ENCODE measurements at places on chromosomes 2 and 18. TPM values are rescaled to one million over a fixed set of nuclear protein-coding genes. Genes with fewer than 3 reads are reported as not detected.

SERPINB11 gene
- total RNA-seq, result not detected

IGFBP5 gene
- total RNA-seq, result 569 TPM

DNA sequence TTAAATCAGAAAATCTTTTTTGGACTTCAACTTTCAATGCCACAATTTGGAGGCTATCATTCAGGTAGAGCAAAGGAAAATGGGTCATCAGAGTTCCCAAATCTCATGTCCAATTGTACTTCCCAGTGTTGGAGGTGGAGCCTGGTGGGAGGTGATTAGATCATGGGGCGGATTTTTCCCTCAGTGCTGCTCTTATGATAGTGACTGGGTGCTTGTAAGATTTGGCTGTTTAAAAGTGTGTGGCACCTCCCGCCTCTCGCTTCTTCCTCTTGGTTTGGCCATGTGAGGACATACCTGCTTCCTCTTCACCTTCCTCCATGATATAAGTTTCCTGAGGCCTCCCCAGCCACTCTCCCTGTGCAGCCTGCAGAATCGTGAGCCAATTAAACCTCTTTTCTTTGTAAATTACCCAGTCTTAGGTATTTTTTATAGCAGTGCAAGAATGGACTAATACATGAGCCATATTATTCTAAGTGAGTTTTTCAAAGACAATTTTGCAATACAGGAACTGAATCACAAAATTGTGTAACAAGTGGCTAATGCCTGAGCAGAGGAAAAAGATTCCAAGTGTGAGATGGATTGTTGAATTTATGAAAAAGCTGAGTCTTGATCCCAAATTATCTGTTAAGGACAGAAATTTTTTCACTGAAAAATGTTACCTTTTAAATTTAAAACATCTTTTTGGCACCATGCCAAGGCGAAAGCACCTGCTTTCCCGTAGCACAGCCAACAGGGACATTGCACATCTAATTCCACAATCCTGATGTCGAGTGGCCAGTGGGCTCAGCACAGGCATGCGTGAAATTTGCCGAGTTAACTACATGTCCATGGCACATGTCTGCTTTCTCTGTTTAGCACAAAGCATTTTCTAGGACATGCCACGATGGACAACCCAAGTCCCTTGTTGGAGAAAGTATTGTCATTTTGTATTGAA, 150.9 kb downstream of the COL6A3 start:
- H3K4me1 ChIP-seq, result no peaks in the 10 kb centered on the region
- H3K27me3 ChIP-seq, result no peaks in the 10 kb centered on the region
- DNase-seq, result no peak
- peak overlapping the region; percentile 16 for H3K27ac ChIP-seq

- no peaks in the 10 kb centered on the region for H3K4me1 ChIP-seq
- no peaks in the 10 kb centered on the region for H3K27me3 ChIP-seq
- no peak overlapping the region for H3K4me3 ChIP-seq
- H3K27ac ChIP-seq, result no peak overlapping the region
These were observed 212.7 kb downstream of the PLCL1 start for GRCh38 chr2:198017068-198017467.

DNA sequence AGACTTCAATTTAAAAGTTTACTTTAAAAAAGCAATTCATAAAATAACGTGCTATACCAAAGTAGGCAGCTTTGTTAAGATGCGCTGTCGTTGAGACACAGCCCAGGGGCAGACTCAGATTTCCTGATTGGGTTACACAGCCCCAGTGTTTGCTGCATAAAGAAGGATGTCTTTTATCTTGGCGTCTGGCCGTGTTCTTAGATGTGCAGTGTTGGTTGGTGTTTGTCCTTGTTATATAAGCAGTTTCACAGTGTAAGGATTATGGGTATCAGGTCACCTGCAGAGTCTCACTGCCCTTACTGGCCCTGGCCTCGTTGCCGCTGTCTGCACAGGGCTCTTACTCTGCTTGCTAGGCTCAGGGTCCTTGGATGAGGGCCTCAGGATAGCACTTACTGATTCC, 108.5 kb downstream of the WDSUB1 start:
- no peaks in the 10 kb centered on the region for H3K4me1 ChIP-seq
- DNase-seq, result no peak
- H3K27me3 ChIP-seq, result no peaks in the 10 kb centered on the region
- no peak overlapping the region for H3K27ac ChIP-seq
- no peaks in the 10 kb centered on the region for H3K36me3 ChIP-seq

All from uterus (tissue), 4 donors.